Ascending aorta (tissue), 2 donors: ENCODE measurements at places on chromosomes 2 and 18. TPM values are rescaled to one million over a fixed set of nuclear protein-coding genes. Genes with fewer than 3 reads are reported as not detected.

DNA sequence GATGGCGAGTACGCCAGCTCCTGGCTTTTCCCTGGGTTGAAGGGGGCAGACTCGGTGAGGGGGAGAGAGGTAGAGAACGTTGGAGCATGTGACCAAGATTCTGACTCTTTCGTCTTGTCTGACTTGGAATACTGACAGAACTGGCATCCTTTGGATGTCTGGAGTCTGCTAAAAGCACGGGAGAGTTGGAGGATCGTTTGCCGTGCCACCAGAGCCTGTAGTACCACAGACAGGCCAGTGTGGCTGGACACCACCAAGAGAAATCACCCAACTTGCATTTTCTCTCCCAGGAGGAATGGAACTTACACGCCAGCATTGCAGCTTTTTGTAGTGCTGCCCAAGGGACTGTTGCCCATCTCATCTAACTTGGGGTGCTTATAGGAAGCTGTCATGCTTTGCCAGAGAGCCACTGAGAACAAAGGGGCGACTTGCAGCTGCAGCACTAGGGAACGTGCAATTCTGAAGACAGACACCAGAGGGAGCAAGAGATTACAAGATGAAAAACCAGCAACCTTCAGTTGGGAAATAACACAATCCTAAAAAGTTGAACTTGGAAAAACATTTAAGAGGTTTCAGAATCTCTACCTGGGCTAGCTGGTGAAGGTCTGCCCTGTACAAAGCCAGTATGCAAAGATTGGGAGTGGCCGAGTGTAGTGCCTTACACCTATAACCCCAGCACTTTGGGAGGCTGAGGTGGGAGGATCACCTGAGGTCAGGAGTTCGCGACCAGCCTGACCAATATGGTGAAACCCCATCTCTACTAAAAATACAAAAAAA is 24.1 kb downstream of the PSMG2 start:
- no peak overlapping the region for H3K27ac ChIP-seq
- peak; percentile 71 for DNase-seq
- no peaks in the 10 kb centered on the region for H3K27me3 ChIP-seq
- no peak overlapping the region for H3K4me3 ChIP-seq
- H3K4me1 ChIP-seq, result no peaks in the 10 kb centered on the region

Gene ITGA6
- total RNA-seq, result 40.7 TPM

- no peak for DNase-seq
- H3K36me3 ChIP-seq, result no peaks in the 10 kb centered on the region
- no peaks in the 10 kb centered on the region for H3K27me3 ChIP-seq
- H3K4me3 ChIP-seq, result no peak overlapping the region
- no peak overlapping the region for H3K27ac ChIP-seq
- no peaks in the 10 kb centered on the region for H3K4me1 ChIP-seq
These were observed 267.6 kb downstream of the GBX2 start for GRCh38 chr2:235900631-235901030.

DNA sequence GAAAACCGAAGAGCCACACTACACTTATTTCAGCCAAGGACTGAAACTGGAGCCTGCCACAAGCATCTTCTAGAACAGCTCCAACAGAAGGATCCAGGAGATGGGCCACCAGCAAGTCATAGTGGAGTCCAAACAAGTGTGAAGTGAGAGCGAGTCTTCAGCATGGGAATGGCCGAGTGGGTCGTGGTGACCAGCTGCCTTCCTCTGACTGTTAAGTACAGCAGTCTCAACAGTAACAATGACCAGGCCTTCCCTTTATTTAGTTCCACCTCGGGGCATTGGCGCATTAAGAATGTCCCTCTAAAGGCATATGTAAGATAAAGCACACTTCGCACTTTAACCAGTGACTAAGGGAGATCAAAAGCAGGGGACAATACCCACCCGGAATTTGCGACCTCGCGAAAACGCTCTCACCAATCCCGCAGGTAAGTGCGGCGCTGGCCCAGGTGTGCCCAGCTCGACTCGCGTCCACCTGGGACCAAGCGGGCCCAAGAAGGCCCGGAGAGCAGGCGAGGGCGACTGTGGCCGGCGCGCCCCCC is 1.1 kb downstream of the L3MBTL4 start:
- no peak for DNase-seq
- H3K4me3 ChIP-seq, result peak overlapping the region; percentile 70
- no peaks in the 10 kb centered on the region for H3K4me1 ChIP-seq
- peak overlapping the region; percentile 12 for H3K27ac ChIP-seq
- no peaks in the 10 kb centered on the region for H3K27me3 ChIP-seq

Gene TACR1
- total RNA-seq, result 27.5 TPM

- no peak overlapping the region for H3K27ac ChIP-seq
- H3K4me1 ChIP-seq, result no peaks in the 10 kb centered on the region
- no peak for DNase-seq
- no peaks in the 10 kb centered on the region for H3K36me3 ChIP-seq
These were observed 66.6 kb downstream of the MTCL1 start for GRCh38 chr18:8771930-8772329.

DNA sequence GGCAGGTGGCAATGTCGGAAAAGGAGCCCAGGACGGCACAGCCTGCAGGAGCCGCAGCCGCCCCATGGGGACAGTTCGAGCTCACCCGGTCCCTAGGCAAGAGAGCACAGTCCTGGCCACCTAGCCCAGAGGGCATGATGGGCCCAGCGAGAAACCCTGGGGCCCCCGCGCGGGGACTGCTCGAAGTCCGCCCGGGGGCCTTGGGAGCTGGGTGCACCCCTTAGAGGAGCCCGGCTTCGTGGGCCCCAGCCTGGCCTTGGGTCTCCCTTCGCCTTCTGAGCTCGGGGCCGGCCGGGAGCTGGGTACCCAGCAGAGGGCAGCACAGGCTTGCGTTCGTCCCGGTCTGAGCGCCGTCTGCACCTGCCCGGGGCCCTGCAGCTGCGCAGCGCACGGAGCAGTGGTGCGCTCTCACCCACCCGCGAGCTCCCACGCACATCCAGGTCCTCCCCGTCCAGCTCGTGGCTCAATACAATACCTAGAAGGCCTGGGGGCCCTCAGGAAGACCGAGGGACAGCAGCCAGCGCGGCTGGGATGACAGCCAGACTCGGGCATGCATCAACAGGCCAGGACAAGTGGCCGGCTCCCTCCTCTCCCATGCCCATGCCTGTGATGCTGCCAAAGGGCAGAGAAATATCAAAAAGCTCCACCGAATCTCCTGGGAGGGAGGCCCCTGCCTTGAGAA is 96.2 kb upstream of the ZNF532 start:
- no peak for DNase-seq
- no peaks in the 10 kb centered on the region for H3K27me3 ChIP-seq
- no peaks in the 10 kb centered on the region for H3K36me3 ChIP-seq
- H3K27ac ChIP-seq, result no peak overlapping the region
